ENCODE measurements at places on chromosomes 13 and 19.

DNA sequence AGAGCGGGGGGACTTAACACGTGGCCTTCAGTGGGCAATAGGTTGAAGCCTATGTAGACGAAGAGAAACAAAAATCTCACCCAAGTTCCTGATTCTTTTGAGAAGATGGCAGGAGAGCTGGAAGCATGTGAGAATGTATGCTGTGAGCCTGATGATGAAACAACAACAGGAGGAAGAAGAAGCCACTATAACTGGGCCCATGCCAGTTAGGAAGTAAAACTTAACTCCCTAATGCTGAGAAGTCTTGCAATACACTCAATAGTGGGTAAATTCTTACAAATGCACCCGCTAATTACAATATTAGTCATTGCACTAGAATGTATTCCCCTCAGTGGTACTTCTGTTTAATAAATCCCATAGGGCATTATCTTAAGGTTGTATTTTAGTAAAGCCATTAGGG, 9.1 kb downstream of the PCDH17 start:
- DNase-seq: peak; percentile 1

GRCh38 chr13:32445461-32445860, 17.5 kb upstream of the N4BP2L1 start:
- peak; percentile 31 for DNase-seq

DNA sequence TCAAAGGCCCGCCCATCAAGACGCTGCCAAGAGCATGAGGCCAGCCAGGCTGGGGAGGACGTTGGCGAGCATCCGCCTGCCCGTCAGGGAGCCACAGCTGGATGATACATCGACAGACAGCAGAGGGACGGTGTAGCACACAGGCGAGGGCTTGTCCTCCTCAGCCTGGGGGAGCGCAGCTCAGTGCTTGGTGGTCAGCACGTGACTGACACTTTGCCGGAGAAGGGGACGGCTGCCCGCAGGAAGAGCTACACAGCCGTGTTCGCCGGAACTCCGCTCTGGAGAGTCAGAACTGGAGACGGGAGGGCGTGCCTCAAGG, 34.1 kb downstream of the CSNK1G2 start:
- no peak for DNase-seq

- peak; percentile 25 for DNase-seq
Observed at GRCh38 chr19:3224346-3225168, at the start of gene CELF5. Gene CELF5 (plus strand): TSS chr19:3224661. CDS start chr19:3224740, 79 bp downstream.

GRCh38 chr13:36981156-36981743, 17.9 kb downstream of the ALG5 start:
- DNase-seq: peak; percentile 55

- DNase-seq: peak; percentile 85
Observed at GRCh38 chr13:74930402-74931165, 551.4 kb downstream of the TBC1D4 start.

DNA sequence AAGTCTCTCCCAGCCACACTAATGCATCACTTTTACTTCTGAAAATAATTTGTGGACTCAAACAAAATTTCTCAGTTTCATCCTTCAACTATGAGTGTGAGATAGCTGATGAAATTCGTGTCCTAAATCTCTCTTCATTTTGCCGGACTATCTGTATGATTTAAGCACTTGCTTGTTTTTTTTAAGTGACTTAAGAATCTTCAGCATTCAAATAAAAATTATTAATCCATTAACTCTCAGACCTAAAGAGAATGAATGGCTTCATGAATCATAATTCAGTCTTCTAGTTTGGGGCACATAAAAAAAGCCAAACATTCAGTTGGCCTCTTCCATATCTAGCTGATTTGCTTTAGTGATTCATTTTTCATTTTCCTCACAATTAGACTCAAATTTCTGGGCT, 579.5 kb downstream of the DCT start:
- no peak for DNase-seq

GRCh38 chr13:20049558-20050473, 91.3 kb downstream of the ZMYM2 start:
- DNase-seq: no peak

GRCh38 chr13:110110783-110111182, 196.2 kb downstream of the COL4A1 start:
- no peak for DNase-seq

- DNase-seq: no peak
Observed at GRCh38 chr13:39501702-39502324, 101.2 kb downstream of the LHFPL6 start.

GRCh38 chr19:52664461-52664860, 26.3 kb upstream of the ZNF83 start:
- DNase-seq: peak; percentile 60

GRCh38 chr13:69028936-69029335, 1078.7 kb upstream of the ATXN8OS start:
- DNase-seq: no peak

DNA sequence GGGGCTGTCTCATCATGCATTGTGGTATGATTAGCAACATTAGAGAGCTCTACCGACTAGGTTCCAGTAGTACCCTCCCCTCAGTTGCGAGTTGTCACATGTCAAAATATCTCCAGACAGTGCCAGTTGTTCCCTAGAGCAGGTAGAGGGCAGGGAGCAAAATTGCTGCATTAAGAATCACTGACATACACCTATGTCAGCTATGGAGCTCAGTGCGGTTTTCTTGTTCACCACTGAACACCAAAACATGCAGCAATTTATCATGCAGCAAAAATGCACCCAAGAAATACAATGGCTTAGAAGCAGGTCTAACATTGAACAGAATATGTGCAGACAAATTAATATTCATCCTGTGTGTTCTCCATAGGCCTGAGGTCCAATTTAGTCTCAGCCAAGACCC, 186.9 kb upstream of the STARD13 start:
- DNase-seq: no peak

DNA sequence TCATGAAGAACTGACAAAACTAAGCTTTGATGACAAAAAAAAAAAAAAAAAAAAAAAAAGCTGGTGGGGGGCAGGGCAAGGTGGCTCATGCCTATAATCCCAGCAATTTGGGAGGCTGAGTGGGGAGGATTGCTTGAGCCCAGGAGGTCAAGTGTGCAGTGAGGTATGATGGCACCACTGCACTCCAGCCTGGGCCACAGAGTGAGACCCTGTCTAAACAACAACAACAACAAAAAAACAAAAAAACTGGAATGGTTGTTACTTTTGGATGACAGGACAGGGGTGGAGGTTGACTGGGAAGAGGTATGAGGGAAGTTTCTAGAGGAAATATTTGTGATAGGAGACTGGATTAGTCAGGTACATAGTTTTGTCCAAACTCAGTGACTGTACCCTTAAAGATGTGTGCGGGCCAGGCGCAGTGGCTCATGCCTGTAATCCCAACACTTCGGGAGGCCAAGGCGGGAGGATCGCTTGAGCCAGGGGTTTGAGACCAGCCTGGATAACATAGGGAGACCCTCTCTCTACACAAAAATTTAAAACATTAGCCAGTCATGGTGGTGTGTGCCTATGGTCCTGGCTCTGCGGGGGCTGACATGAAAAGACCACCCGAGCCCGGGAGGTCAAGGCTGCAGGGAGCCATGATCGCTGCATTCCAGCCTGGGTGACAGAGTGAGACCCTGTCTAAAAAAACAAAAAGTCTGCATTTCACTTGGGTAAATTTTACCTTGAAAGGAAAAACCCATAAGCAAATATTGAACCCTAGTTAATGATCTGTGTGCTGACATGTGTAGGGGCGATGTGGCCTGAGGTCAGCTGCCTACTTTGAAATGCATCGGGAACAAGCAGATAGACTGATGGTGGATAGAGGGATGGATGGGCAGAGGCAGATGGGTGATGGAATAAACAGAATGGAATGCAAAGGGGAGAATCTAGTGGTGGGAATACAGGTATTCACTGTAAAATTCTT, 37.0 kb downstream of the CERS4 start:
- DNase-seq: peak; percentile 19

DNA sequence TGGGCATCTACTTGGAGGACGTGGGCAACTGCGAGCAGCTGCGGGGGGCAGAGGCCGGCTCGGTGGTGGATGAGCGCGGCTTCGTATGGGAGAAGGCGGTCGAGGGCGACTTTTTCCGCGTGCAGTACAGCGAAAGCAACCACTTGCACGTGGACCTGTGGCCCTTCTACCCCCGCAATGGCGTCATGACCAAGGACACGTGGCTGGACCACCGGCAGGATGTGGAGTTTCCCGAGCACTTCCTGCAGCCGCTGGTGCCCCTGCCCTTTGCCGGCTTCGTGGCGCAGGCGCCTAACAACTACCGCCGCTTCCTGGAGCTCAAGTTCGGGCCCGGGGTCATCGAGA, 10.3 kb upstream of the STRN4 start:
- no peak for DNase-seq

DNA sequence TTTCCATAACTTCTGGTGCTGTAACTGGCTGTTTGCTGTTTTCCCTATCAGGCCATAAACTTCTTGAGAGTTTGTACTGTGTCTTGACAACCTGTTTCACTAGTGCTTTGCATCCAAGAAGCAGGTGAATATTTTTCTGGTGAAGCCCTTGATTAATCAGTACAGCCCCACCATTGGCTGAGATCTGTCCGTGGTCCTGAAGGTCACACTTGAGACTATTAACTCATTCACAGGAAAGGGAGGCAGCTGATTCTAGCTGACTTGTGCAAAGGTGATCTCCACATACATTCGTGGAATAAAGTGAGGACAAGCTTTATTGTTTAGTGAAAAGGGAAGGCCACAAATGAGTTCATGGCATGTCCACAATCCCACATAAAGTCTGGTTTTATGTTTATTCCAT, 61.4 kb upstream of the ZNF835 start:
- DNase-seq: no peak

DNA sequence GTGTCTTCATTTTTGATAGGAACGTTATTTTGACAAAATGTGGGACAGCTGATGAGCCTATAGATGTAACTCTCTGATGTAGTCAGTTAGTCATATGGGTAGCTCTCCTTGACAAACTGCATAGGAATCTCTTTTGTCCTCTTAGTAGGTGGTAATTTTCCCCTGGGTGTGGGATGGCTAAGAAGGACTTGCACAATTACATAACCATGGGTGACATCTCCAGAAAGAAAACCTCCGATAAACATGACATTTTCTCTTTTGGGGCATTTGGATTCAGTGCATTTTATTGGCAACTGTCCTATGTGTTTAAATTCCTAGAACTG, 41.8 kb downstream of the IGFL3 start:
- DNase-seq: peak; percentile 57

- DNase-seq: no peak
Observed at GRCh38 chr19:2436384-2436783, 9.0 kb upstream of the TIMM13 start.

GRCh38 chr13:99870541-99870940, 101.0 kb downstream of the ZIC5 start:
- no peak for DNase-seq

DNA sequence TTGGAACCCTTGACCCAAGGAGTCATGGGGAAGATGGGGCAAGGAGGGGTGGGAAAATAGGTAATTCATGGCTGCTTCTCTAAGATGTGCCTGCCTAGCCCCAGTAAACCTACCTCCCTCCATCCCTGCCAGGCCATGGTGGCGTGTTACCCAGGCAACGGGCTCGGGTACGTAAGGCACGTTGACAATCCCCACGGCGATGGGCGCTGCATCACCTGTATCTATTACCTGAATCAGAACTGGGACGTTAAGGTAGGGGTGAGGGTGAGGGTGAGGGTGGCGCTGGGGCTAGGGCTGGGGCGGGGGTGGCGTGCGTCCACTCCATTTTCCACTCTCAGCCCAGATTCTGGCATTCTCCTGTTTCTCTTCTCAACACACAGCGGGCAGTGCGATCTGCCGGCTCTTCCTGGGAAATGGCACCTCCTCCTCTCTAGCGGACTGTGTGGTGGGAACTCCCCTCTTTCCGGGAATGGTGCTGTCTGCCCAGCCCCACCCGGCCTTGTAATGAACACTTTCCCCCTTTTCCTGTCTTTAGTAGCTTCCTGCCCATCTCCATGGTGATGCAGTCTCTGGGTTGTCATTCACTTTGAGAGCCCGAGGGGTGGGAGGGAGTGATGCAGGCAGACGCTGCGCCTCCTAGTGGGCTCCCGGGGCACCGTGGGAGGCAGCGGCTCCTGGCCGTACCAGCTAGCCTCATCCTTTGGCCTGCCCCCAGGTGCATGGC, 7.6 kb downstream of the EGLN2 start:
- DNase-seq: peak; percentile 82

GRCh38 chr19:6945733-6946132, 58.4 kb downstream of the ADGRE1 start:
- no peak for DNase-seq

- DNase-seq: no peak
Observed at GRCh38 chr19:39408392-39409207, 2.0 kb downstream of the ZFP36 start.

DNA sequence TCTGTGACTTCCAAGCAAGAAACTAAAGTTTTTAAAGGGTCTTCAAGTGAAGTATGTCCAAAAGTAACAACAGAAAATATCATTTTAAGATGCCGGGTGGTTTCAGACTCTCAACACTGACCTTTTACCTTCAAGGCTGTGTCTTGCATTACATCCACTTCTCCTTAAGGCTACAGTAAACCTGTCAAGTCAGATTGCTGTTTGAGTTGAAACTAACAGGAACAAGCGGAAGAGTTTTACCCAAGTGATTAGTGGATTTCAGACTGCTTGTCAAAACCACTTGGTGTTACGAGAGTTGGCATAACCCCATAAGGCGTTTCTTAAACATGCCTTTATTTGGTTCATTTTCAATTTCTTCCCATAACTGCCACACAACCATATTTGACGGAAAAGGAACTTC, 283.1 kb downstream of the DCT start:
- DNase-seq: no peak

- DNase-seq: no peak
Observed at GRCh38 chr19:54465426-54466109, 2.0 kb upstream of the LENG9 start.

- no peak for DNase-seq
Observed at GRCh38 chr19:15147090-15147489, 39.9 kb downstream of the SYDE1 start.

DNA sequence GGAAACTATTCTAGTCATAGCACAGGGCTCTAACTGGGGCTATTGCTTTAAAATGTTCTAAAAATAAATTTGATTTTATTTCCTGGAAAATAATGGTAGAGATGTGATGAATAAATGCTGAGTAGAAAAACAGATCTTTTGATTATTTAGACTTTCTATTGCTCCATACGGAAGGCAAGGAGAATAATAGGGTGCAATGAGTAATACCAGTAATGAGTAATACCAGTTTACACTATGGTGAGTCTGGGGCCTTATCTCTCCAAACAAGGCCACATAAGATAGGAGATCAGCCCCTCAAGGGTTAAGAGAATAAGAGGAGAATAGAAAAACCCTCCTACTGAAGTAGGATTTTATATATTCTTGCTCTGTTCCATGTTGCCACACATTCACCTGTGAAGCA, 390.4 kb downstream of the KLF5 start:
- DNase-seq: no peak

GRCh38 chr13:113288880-113289279, 8.2 kb upstream of the LAMP1 start:
- no peak for DNase-seq

GRCh38 chr13:33285420-33286124, at the start of gene STARD13:
Gene STARD13 (minus strand): TSS chr13:33285755. CDS start chr13:33285638, 117 bp downstream.
- peak; percentile 98 for DNase-seq

DNA sequence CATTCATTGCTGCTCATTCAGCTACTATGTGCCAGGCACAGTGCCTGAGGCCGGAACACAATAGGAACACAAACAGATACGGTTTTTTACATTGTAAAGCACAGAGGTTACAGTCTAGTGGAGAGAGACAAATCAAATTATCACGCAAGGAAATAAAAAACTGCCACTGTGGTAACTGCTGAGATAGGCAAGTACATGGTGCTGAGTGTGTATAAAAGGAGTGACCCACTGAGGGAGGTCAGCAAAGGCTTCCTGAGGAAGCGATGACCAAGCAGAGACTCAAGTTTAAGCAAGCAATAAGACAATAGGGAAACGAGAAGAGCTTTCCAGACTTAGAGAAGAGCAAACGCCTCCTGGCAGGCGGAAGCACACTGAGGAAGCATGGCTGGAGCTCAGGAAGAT, 56.4 kb downstream of the NUFIP1 start:
- peak; percentile 64 for DNase-seq

GRCh38 chr13:96749825-96750224, 244.5 kb downstream of the OXGR1 start:
- no peak for DNase-seq

Data from kidney tubule cell (primary cell).